Activated CD8-positive, alpha-beta memory T cell treated with anti-CD3 and anti-CD28 coated beads, Interleukin-2, amount 50 U/mL, for 48 hours (primary cell): ENCODE measurements at places on chromosomes 6 and 20.

- DNase-seq, result peak; percentile 94
These were observed 391 bp downstream of the MAPRE1 start for GRCh38 chr20:32819992-32820697.

- no peak for DNase-seq
These were observed 113.6 kb upstream of the MAN1A1 start for GRCh38 chr6:119463081-119463626.

DNA sequence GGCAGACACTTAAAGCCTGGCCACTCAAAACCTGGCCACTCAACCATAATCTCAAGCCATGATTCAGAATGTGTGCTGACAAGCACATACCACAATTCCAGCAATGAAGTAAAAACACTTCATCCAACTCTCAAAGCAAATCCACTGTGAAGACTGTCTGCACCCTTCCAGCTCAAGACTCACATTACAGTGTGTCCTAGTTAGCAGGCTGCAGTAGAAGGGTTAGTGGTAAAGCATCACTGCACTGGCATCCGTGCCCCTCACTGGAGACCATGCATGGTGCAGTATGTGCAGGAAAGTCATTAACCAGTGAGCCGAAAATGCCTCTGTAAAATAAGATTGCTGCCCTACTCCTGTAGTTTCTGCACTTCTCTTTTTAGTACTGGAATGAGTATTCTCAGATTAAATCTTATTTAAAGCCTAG is 43.4 kb downstream of the SLC23A2 start:
- no peak for DNase-seq

GRCh38 chr20:8272766-8273165 is 140.7 kb downstream of the PLCB1 start:
- no peak for DNase-seq

DNA sequence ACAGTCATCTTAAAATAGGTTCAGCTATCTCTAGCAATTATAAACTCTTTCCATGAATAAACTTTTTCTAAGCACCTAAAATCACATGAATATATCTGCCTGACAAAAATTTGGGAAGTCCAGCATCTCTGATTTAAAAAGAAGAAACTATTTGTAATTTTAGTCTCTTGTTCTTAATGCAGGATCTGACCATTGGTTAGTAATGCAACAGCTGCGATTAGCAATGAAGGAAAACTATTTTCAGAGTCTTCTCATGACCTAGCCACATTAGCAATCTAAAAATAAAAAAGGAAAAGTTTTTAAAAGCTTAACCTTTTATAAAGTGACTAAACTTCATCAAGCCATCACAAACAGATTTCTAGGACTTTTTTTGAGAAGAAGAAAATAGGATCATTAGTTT is 97.5 kb downstream of the PTPRK start:
- DNase-seq, result no peak

GRCh38 chr6:74277777-74278186 is 581.8 kb downstream of the CD109 start:
- DNase-seq, result no peak

DNA sequence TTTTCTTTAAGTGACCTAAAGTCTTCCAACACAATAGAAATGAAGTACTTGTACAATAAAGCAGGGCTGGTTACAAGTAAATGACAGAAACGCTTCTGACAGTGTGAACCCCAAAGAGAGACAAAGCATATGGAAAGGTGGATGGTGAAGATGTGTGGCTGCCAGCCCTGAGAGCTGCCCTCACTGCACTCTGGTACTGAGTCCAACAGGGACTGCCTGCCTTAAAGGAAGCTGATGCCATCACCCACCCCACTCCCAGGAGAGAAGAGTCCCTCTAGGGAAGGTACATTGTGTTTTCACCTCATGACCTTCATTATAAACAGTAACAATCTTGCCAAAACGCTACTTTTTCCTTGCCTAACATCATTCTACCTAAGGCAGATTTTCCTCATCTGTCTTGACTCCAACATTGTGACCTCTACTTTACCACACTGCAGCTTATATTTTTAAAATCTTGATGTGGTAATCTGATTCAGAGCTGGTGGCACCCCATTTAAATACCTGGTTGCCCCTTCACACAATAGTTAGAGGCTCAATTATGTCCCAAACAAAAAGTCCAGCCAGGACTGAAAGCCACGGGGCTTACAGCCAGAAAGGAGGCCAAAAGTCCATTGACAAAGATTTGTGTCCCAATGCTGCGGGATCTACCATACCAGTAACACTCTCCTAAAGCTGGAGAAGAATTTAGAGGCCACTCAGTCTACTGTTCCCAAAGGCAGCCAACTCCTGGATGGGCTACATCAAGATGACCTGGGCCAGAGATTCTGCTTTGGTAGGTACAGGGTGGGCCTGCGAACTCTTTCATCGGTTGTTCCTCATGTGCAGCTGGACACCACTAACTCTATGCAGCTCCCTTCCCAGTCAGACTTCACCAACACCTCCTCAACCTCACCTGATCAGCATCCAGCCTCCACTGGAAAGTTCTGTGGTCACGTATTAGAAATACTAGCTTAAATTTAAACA is 4.4 kb downstream of the APMAP start:
- peak; percentile 40 for DNase-seq

DNA sequence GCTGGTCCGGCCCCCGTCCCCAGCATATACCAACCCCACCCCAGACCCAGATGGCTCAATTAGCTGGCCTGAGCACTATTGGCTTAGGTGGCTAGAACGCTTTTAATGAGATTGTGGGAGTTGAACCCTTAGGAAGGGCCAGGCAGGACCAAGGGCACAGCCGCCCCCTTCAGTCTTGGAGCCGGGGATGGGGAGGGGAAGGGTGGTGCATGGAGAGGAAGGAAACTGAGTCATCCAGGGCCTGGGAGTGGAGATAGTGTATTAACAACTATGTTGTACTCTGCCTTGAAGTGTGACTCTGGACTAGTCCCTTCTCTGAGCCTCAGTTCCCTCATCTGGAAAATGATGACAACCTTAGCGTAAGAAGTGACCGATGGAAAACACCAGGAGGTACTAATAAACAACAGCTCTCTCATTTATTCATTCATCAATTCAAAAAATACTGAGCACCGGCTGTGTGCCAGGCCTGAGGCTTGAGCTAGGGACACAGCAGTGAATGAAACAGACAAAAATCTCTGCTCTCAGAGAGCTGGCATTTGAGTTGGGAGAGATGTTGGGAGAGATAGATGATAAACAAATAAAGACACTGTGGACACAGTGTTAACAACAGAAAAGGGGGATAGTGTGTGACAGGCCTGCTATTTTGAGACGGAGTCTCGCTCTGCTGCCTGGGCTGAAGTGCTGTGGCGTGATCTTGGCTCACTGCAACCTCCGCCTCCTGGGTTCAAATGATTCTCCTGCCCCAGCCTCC is 11.5 kb downstream of the PEDS1 start:
- no peak for DNase-seq

DNA sequence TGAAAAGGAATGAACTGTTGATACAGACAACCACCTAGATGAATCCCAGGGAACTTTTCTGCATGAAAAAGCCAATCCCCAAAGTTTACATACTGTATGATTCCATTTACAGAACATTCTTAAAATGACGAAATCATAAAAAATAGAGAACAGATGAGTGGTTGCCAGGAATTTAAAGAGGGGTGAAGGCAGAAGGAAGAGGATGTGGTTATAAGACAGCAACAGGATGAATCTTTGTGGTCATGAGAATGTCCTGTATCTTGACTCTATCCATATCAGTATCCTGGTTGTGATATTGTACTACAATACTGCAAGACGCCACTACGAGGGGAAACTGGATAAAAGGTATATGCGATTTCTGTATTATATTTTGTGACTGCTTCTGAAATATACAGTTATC is 70.1 kb upstream of the EMILIN3 start:
- no peak for DNase-seq

DNA sequence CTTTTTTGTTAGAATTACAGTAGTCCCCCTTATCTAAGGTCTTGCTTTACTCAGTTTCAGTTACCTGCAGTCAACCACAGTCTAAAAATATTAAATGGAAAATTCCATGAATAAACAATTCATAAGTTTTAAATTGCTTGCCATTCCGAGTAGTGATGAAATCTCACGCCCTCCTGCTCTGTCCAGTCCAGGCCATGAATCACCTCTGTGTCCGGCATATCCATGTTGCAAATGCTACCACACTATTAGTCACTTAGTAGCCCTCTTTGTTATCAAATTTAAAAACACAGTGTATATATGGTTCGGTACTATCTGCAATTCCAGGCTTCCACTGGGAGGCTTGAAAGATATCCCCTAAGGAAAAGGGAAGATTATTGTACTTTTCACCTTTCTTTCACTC is 164.6 kb upstream of the FAM83B start:
- DNase-seq, result no peak

- peak; percentile 55 for DNase-seq
These were observed 594 bp downstream of the ARFGEF3 start for GRCh38 chr6:138162111-138162954.

GRCh38 chr20:4220352-4220751 is 205.0 kb upstream of the RNF24 start:
- DNase-seq, result no peak

DNA sequence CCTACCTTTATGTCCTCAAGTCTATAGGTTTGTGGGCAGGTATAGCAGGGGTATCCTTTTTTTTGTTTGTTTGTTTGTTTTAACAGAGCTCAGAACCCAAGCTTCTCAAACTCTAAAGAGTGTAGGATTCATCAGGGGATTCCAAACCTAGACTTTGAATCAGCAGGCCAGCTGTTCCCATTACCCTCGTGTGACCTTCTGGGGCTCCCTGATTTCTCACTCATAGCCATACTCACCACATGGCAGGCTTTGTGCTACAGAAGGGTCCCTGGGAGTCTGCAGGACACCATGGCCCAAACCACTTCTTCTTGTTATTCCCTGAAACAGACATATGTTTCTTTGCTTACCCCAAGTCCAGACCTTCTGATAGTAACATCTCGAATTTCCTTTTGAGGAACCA is 350.8 kb upstream of the TSHZ2 start:
- no peak for DNase-seq

GRCh38 chr6:167122041-167122826 is 662 bp upstream of the CCR6 start:
- DNase-seq, result no peak

DNA sequence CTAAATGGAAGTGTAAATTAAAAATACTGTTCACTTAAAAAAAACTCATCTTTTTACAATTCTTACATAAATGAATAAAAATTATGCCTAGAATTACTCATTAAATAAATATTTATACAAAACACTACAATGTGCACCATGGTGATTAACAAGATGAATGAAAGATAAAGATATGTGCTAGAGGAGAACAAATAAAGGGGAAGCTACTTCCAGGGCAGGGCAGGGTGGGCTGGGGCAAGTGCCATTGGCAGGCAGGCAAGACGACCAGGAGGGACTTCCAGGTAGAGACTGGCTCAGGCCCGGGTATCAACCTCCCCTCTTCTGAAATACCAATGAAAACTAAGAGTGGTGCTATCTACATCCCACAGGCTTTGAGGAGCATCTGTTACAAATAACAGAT is 20.4 kb downstream of the PREP start:
- DNase-seq, result no peak

DNA sequence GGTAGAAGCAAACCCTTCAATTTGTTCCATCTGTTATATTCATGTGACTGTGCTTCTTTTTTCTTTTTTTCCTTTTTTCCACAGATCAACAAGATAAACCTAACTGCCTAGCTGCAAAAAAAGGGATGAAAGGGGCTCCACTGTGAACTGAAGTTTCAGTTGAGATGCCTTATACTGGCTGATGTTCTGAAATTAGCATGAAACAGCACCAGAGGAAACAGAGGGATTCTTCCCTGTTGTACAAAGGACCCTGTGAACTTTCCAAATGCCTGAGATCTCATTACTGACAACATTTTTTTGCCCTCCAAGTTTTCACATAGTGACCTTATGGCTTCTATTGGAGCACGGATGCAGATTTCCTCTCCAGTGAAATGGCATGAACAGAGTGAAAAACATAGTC is 302.7 kb upstream of the TFAP2D start:
- no peak for DNase-seq

- DNase-seq, result no peak
These were observed 733.3 kb downstream of the HACE1 start for GRCh38 chr6:104126315-104127005.

- peak; percentile 76 for DNase-seq
These were observed 544 bp downstream of the SMIM29 start for GRCh38 chr6:34248198-34248726.

DNA sequence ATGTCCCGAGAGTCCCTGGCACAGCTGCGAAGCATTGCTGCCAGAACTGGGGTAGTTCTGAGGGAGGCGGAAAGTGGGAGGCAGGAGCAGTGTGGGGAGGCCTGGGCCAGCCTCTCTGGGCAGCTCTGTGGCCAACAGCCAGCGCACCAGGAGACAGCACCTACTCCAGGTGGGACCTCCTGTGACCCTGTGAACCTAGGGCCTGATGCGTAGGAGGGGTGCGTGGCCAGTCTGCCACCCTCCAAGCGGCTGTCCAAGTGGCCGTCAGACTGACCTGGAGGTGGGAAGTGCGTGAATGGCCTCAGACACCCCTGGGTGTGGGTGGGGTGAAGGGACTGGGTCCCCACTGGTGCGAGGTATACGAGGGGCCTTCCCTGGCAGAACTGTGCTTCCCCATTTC is 15.5 kb downstream of the SS18L1 start:
- no peak for DNase-seq

GRCh38 chr20:10875653-10876052 is 201.9 kb upstream of the JAG1 start:
- DNase-seq, result no peak

GRCh38 chr20:57312138-57312537 is 17.5 kb upstream of the SPO11 start:
- no peak for DNase-seq

DNA sequence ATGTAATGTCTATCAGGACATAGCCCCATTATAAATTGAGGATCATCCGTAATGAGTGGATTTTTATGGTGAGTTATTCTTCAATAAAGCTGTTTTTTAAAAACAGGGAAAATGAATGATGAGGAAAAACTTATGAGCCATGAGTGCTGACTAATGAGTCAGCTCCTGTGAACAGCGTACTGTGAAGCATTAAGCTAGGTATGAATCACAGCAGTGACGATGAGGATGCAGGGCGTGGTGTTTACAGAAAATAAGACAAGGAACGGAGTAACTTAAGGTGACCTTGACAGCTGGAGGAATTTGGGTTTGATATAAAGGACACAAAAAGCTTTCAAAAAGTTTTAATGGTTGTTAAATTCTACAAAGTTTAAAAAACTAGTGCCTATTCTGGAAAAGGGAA is 96.3 kb downstream of the FOXF2 start:
- DNase-seq, result no peak

DNA sequence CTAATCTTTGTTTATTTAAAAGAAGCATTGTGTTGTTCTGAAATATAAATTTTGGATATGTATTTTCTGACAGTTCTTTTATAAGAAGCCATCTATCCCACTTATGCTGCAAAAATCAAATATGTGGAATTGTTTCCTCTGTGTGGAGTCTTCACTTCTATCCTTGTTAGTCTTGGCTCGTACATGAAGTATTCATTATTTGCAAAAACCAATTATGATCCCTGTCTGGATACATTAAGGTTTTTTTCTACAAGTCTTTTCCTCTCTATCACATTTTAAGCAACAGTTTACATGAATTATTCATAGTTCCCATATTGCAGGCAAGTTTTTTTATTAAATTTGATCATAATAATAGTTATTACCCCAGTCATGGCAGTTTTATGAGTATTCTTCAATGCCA is 490.8 kb upstream of the GJE1 start:
- no peak for DNase-seq
